ENCODE measurements at places on chromosomes 1 and 21. TPM values are rescaled to one million over a fixed set of nuclear protein-coding genes. Genes with fewer than 3 reads are reported as not detected.
A peak's percentile ranks its signal among the peaks of the same experiment; 100 is the strongest.

The CLEC20A gene
- not detected for total RNA-seq

The CD48 gene
- total RNA-seq: 3.3 TPM

The POLR3C gene
- total RNA-seq: 25.3 TPM

The C4BPA gene
- total RNA-seq: not detected

- peak; percentile 48 for DNase-seq
Observed at GRCh38 chr1:229557913-229558414, 543 bp downstream of the ABCB10 start.

DNA sequence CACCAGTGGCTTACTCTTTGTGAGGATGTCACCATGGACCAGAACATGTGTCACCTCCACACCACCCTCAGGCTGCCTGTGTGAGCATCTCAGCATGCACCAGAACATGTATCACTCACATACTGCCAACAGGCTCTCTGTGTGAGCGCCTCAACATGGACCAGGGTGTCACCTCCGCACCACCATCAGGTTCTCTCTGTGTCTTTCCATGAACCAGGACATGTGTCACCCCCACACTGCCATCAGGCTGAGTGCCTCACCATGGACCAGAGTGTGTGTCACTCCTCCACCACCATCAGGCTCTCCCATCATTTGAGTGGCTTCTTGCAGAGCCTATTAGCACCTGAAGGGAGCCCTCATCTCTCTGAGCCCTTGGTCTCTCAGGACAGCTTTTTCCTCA is 125.2 kb downstream of the ZNF648 start:
- no peak for DNase-seq

Measured in tongue (tissue), 3 donors.